ENCODE measurements at places on chromosomes 13 and 19.
A peak's percentile ranks its signal among the peaks of the same experiment; 100 is the strongest.

GRCh38 chr19:50003810-50004419 lies 21.3 kb downstream of the VRK3 start:
- no peak for DNase-seq

GRCh38 chr19:50051964-50052363 lies 26.2 kb downstream of the ZNF473 start:
- DNase-seq: no peak

DNA sequence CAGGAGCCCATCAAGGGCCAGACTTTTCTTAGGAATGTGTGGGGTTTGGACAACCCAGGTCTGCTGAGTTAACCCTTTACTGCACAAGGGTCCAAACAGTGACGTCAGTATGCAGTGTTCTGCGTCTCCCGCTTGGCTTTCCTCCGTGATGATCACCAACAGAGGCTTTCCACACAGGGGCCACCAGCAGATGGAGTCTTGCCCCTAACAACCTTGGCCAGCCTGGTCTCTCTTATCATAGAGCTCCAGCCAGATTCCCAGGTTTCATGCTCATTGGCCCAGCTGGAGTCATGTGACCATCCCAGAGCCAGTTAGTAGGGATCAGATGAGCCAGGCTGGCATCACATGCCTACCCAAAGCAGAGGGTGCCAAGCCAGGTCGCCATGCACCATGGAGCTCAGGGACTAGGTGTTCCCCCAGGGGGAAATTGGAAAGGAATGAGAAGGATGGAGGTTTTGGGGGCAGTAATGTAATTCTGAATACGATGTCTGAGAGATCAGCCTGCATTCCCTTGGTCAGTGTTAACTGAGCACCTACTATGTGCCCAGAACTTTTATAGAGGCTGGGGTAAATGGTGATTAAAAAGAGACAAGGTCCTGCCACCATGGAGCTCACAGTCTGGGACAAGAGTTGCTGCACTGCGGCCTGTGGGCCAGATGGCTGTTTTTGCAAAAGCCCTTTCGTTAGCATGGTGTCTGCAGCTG lies 61.2 kb downstream of the MYH14 start:
- no peak for DNase-seq

DNA sequence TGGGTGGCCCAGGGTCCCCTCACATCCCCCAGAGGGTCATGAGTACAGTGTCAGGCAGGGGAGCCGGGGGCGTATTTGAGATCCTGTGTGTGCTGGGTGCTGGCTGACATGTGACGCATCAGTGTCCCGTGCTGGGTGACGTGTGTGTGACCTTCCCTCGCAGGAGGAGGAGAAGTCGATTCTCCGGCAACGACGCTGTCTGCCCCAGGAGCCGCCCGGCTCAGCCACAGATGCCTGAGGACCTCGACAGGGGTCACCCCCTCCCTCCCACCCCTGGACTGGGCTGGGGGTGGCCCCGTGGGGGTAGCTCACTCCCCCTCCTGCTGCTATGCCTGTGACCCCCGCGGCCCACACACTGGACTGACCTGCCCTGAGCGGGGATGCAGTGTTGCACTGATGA lies 25.8 kb downstream of the PNPLA6 start:
- no peak for DNase-seq

DNA sequence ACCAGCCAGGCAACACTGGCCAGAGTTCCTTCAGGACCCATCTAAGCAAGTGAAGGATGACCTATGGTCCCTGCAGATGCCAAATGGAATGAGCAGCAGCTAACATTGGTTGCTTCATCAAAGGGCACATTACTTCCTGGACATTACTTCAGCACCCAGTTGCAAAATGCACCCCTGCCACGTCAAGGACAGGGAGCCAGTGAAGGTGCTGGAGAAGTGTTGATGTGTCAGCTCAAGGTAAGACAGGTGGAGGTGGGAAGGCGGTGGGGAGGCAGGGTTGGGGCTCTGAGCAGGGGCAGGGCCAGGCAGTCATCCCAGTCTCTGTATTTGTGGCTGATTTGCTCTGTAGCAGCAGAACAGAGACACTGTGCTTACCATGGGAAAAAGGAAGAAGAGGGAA lies 14.6 kb downstream of the CSNK1A1L start:
- no peak for DNase-seq

- DNase-seq: no peak
Measured at GRCh38 chr13:103640606-103641005, 574.4 kb upstream of the SLC10A2 start.

GRCh38 chr19:4636151-4636717 lies 3.1 kb upstream of the TNFAIP8L1 start:
- DNase-seq: peak; percentile 44

- no peak for DNase-seq
Measured at GRCh38 chr19:41265395-41266153, 1.4 kb downstream of the HNRNPUL1 start.

DNA sequence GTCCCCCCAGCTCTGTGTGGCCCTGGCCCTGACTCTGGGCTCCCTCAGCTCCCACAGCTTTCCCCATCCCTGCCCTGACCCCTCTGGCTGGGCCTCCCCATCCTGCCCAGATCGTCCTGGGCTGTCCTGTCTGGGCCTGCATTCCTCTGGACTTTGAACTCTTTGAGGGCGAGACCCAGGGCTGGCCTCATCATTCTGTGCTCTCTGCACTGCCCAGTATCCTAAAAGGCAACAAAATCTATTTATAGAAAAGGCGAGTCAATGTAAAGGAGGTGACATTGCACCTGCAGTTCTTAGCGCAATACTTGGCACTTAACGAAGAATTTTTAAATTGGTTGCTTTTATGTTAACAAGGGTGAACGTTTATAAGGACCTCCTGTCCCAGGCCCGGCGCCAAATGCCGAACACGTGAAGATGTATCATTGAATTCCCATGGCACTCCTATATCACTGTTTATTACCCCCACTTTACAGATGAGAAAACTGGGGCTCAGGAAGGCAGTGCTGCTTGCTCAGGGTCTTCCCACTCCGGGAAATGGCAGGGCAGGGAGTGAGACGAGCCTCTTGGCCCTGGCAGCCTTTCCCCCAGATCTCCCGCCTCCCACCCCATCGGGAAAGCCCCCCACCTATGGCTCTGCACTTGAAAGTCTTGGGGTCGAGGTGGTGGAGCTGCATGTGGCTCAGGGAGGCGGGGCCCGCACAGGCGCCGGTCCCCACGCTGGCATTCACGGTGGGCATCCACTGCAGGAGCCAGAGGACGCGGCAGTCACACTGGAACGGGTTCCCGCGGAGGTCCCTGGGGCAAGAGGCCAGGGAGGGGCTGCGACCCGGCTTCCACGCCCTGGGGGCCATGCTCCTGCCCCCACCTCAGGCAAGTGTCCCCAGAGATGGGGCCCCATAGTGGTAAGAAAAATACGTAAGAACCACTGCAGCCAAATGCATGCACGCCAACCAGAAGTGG lies 3.8 kb downstream of the LGI4 start:
- no peak for DNase-seq

DNA sequence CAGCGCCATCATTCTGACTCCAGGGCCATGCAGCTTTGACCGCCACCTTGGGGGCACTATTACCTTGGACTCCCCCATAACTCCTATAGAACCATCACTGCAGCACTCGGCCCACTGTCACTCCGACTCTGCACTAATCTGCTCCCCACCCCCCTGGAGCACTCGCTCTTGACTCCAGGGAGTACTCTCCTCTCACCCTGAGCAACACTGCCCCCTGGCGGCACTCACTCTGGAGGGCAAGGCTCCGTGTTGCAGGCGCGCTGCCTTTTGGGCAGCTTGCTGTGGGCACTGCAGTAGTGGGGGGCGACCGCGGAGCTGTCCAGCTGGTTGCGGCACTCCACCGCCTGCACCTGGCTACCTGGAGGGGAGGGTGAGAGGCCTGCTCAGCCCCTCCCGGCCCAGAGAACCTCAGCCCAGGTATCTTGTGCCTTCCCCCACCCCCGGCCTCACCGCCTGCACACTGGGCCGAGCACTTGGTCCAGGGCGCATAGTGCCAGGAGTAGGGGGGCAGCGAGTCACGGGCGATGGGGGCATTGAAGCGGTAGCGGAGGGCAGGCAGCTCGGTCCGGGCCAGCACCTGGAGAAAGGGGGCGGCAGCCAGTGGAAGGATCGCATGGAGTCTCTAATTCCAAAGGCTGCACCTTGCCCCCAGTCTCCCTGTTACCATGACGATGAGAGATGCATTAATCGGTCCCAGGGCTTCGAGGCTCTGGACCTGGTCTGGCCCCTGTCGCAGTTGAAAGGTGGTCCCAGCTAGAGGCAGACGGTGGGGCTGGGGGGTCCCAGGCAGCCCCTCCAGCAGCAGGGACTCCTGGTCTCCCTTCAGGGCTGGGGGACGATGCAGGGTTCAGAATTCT lies 8.9 kb upstream of the MYO1F start:
- peak; percentile 20 for DNase-seq

- no peak for DNase-seq
Measured at GRCh38 chr13:76703216-76703615, 183.0 kb downstream of the KCTD12 start.
